ENCODE measurements at places on chromosomes 16 and 17. TPM values are rescaled to one million over a fixed set of nuclear protein-coding genes. Genes with fewer than 3 reads are reported as not detected.

- DNase-seq: peak; percentile 55
These were observed 1.4 kb upstream of the ORAI3 start for GRCh38 chr16:30947541-30947858.

Gene LRRC46
- 0.29 TPM for total RNA-seq

DNA sequence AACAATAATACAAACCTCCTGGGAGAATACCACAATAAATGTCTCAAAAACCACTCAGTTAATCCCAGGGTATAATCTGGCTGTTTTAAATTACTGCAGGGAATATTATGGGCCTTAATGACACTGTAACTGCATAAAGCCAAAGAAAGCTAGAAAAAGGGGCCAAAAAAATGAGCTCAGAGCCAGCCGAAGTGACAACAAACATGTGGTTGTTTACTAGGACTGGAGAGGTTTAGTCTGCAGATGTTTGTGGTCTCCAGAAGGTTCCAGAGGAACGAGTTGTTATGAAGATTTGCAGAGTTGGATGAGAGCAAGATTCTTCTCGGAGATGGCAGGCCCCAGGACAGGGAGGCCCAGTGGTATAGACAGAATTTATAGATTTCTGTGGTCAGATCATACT lies 97.1 kb upstream of the AKTIP start:
- DNase-seq: no peak

Gene CSH2
- not detected for total RNA-seq

- no peak for DNase-seq
These were observed 349.2 kb upstream of the HSBP1 start for GRCh38 chr16:83458612-83459011.

DNA sequence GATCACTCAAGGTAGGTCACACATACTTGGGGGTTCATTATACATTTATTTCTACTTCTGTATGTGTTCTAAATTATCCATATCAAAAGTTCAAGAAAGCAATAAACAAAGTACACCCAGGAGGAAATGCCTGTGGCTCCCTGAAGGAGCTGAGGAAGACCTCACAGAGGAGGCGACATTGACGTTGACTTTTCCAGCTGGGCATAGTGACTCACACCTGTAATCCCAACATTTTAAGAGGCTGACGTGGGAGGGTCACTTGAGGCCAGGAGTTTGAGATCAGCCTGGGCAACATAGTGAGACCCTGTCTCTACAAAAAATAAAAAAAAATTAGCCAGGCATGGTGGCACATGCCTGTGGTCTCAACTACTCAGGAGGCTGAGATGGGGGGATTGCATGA lies 16.3 kb downstream of the ITGAD start:
- DNase-seq: no peak

All from H9 (cell line).